ENCODE measurements at places on chromosomes 5 and 9.

GRCh38 chr9:89363921-89364665, 45.8 kb downstream of the SECISBP2 start:
- DNase-seq: peak; percentile 42
- no peaks in the 10 kb centered on the region for H3K36me3 ChIP-seq
- no peak overlapping the region for H3K4me3 ChIP-seq
- H3K4me1 ChIP-seq: no peaks in the 10 kb centered on the region
- no peaks in the 10 kb centered on the region for H3K27me3 ChIP-seq

- H3K4me3 ChIP-seq: no peak overlapping the region
- no peaks in the 10 kb centered on the region for H3K27me3 ChIP-seq
- no peaks in the 10 kb centered on the region for H3K4me1 ChIP-seq
- no peak for DNase-seq
- H3K27ac ChIP-seq: no peak overlapping the region
These were observed 289.6 kb downstream of the SEC61B start for GRCh38 chr9:99511723-99512122.

DNA sequence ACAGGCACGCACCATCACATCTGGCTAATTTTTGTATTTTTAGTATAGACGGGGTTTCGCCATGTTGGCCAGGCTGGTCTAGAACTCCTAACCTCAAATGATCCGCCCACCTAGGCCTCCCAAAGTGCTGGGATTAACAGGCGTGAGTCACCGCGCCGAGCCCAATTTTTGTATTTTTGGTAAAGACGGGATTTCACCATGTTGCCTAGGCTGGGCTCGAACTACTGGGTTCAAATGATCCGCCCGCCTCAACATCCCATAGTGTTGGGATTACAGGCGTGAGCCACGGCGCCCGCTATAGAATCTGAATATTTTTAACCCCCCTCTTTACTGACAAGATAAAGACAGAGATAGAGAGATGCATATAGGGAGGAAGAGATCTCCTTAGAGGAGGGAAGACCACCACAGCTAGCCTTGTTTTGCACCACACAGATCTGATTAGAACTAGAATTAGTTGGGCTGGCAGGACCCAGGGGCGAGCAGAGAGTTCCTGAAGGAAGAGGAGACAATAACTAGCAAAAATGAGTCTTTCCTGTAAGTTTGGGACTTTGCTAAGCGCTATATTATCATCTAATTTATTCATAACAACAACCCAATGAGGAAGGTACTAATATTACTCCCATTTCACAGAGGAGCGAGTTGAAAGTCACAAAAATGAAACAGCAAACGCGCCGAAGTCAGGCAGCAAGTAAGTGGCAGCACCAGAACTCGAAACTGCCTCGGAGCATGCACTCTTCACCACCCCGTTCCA, 1.5 kb upstream of the ANKHD1 start:
- H3K27me3 ChIP-seq: no peaks in the 10 kb centered on the region
- no peaks in the 10 kb centered on the region for H3K36me3 ChIP-seq
- peak overlapping the region; percentile 78 for H3K4me3 ChIP-seq

- H3K36me3 ChIP-seq: no peaks in the 10 kb centered on the region
- peaks cover 5% of the 10 kb centered on the region for H3K4me1 ChIP-seq
- H3K27me3 ChIP-seq: no peaks in the 10 kb centered on the region
- DNase-seq: no peak
- H3K4me3 ChIP-seq: no peak overlapping the region
These were observed 89.5 kb upstream of the ZBTB43 start for GRCh38 chr9:126715382-126715781.

DNA sequence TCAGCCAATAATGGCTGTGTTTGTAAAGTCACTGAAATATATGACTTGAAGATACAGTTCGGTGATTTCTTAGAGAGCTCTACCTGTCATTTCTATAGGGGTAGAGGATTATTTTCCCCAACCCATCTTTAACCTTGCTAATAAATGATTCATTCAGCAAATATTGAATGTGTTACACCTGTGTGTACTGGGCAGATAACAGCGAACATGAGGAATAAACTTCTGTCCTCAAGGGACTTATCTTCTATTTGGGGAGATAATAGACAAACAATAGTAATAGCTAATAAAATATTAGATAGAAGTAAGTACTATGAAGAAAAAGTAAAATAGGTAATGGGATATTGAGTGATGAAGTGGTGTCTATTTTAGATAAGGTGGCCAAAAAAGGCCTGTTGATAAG, 9.3 kb downstream of the TTC23L start:
- H3K4me1 ChIP-seq: no peaks in the 10 kb centered on the region
- DNase-seq: no peak
- H3K4me3 ChIP-seq: no peak overlapping the region
- no peaks in the 10 kb centered on the region for H3K36me3 ChIP-seq
- no peaks in the 10 kb centered on the region for H3K27me3 ChIP-seq

DNA sequence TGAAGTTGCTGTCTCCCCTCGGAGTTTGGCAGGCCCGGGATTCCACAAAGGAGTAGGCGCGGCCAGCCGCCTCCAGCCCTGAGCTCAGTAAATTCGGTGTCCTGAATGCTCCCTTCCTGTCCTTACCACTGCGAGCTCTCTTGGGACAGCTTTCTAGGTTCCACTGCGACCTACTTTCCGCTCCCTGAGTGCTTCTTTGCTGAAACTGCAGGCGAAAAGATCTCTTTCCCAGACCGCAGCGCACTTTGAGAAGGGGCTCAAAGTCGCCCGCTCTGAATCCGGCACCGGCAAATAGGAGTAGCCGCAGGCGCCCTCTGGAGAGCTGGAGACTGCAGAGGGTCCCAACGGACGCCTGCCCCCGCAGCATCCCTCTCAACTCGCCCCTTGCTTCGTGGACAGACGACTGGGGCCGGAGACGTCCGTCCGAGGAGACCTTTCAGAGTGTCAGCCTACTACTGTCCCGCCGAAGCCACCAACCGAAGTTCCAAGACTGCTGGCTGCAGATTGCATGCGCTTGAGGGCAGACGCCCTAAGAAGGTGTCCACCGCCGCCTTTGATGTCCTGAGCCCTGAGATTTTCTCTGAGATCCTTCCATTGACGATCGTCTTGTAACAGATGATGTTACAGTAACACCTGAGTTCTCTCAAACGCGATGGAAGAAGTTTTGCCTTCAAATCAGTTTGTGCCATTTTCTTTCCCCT, 96.0 kb downstream of the ANXA2R start:
- no peaks in the 10 kb centered on the region for H3K36me3 ChIP-seq
- H3K27ac ChIP-seq: no peak overlapping the region
- H3K4me3 ChIP-seq: no peak overlapping the region
- H3K4me1 ChIP-seq: no peaks in the 10 kb centered on the region
- peaks cover 8% of the 10 kb centered on the region for H3K27me3 ChIP-seq
- DNase-seq: no peak

DNA sequence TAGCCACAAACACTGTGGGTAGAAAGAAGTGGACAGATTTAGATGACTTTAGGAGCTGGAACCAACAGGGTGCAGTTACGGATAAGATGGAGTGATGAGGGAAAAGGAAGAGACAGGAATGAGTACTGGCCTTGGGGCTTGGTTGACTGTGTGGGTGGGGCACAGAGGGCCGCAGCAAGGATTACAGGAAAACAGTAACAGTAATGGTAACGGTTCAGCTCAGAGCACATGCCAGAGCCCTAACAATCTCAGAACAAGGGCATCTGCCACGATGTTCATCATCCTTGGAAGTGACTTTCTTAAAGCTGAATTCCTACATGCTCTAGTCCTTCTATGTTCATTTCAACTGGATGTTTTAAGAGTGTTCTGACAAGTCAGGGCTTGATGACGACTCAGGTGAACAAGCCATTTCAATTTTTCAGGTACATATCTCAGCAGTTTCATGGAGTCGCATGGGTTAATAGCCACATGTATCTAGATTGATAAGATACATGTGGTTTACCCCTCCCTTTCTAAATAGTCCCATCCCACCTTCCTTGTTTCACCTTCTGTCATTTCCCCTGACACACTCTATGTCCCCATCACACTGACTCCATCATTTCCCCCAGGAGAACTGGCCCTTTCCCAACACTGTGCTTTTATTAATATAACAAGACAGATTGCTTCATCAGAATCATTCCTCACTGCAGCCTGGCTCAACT, 65.0 kb downstream of the CEMIP2 start:
- DNase-seq: no peak
- H3K36me3 ChIP-seq: no peaks in the 10 kb centered on the region
- no peaks in the 10 kb centered on the region for H3K4me1 ChIP-seq

DNA sequence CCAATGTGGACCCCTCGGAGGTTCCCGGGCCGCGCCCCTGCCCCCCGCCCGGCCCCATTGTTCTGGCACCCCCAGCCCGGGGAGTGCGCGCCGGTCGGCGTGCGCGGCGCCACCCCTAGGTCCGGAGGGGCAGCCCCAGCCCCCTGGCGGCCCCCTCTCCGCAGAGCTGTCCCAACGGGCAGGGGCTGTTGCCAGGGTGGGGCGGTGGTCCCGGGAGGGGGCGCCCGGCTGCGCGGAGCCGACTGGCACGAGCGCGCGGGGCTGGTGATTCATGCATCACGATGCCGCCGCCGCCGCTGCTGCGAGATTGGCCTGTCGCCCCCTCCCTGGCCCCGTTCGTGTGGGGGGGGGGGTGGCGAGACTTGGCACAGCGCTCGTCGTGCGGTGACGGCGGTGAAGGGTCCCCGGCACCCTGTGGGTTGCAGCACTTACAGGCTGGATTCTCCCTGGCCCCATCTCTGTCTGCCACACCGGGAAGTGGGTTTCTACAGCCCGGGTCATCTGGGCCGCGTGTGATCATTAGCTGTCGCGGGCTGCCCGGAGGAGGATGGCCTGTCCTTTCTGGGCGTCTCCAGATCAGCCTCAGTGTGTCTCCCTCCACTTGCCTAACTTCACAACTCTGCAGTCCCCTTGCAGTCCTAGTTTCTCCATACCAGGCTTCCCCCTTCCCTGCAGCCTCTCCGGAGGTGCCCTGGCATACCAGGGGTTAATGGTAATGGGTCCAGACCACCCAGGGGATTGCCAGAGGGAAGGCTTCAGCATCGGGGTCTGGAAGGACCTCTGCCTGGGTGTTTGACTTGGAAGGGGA, 858 bp downstream of the NCS1 start:
- H3K4me1 ChIP-seq: peaks cover 8% of the 10 kb centered on the region
- H3K36me3 ChIP-seq: no peaks in the 10 kb centered on the region
- no peak for DNase-seq
- H3K27me3 ChIP-seq: peaks cover 7% of the 10 kb centered on the region

DNA sequence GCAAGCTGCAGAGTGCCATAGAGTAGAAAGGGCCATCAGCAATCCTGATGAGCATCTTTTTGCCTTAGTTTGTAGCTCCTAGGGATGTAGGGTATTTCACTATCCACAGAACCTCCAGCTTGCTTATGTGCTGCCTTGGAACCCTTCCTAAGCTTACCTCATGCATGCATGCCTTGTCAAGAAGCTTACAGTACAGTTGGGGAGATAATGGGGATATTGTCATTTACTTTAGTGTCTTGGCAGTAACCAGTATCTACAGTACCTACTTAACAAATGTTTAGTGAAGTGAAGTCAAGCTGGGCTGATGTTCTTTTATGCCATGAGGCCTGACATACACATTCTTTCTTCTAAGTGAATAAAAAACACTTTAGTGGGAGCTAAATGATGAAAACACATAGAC, 164.6 kb upstream of the PPP1R2B start:
- H3K4me3 ChIP-seq: no peak overlapping the region
- no peaks in the 10 kb centered on the region for H3K36me3 ChIP-seq
- DNase-seq: no peak
- no peaks in the 10 kb centered on the region for H3K27me3 ChIP-seq
- H3K4me1 ChIP-seq: no peaks in the 10 kb centered on the region

GRCh38 chr9:69985971-69986370, 57.7 kb upstream of the MAMDC2 start:
- H3K36me3 ChIP-seq: no peaks in the 10 kb centered on the region
- DNase-seq: no peak
- H3K4me1 ChIP-seq: no peaks in the 10 kb centered on the region

DNA sequence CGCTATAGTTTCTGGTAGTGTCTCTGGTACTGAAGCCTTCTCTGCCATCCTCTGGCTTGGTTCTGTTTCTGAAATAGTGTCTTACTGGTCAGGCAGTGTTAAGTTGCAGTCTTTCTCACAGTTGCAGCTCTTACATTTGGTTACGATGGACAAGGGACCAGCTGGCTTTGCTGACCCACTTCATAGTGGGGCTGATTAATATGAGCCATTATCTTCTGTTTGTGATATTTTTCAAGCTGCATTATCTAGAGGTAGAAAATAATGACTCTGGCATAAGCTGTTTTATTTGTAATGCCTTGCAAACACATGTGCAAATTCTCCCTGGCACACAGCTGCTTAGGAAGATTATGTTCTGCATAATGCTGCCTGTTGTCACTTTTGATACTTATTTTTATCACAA, 199.1 kb downstream of the KDM4C start:
- H3K4me3 ChIP-seq: no peak overlapping the region
- no peaks in the 10 kb centered on the region for H3K4me1 ChIP-seq
- no peak for DNase-seq
- no peak overlapping the region for H3K27ac ChIP-seq

- no peaks in the 10 kb centered on the region for H3K36me3 ChIP-seq
- no peaks in the 10 kb centered on the region for H3K4me1 ChIP-seq
- H3K27ac ChIP-seq: no peak overlapping the region
- H3K27me3 ChIP-seq: no peaks in the 10 kb centered on the region
- no peak for DNase-seq
These were observed 130.1 kb upstream of the EPB41L4A start for GRCh38 chr5:112549127-112549526.

GRCh38 chr5:81188962-81189361, 44.2 kb upstream of the CKMT2 start:
- no peak overlapping the region for H3K27ac ChIP-seq
- no peak for DNase-seq
- H3K4me1 ChIP-seq: no peaks in the 10 kb centered on the region
- H3K27me3 ChIP-seq: no peaks in the 10 kb centered on the region
- no peaks in the 10 kb centered on the region for H3K36me3 ChIP-seq
- H3K4me3 ChIP-seq: no peak overlapping the region

DNA sequence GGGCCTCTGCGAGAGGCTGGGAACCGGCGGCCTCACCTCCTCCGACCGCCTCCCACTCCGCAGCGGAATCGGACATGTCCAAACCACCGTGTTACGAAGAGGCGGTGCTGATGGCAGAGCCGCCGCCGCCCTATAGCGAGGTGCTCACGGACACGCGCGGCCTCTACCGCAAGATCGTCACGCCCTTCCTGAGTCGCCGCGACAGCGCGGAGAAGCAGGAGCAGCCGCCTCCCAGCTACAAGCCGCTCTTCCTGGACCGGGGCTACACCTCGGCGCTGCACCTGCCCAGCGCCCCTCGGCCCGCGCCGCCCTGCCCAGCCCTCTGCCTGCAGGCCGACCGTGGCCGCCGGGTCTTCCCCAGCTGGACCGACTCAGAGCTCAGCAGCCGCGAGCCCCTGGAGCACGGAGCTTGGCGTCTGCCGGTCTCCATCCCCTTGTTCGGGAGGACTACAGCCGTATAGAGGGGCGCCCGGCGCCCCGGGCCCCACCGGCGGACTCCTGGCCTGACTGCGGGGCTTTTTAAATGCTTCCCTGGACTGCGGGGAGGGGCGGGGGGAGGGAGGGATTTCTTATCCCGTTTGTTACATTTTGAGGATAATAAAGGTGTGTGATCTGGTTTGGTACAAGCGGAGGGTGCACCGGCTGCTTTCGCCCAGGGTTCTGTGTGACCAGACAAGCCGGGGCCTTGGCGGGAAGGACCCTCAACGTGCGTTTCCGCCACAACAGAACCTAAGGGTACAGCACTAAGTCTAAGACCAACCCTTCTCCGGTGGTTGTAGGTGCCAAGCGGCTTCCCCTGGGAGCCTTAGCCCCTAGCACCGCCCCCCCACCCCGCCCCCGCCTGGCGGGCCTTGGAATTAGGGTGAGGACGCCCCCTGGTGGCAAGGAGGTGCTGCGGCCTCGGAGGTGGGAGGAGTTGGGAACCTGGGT, 9.3 kb downstream of the PRR7 start:
- H3K36me3 ChIP-seq: no peaks in the 10 kb centered on the region
- peak overlapping the region; percentile 90 for H3K27ac ChIP-seq
- DNase-seq: peak; percentile 97
- H3K4me3 ChIP-seq: peak overlapping the region; percentile 72
- no peaks in the 10 kb centered on the region for H3K27me3 ChIP-seq
